ENCODE measurements at places on chromosomes 12 and 14. TPM values are rescaled to one million over a fixed set of nuclear protein-coding genes. Genes with fewer than 3 reads are reported as not detected.

The CPSF2 gene
- total RNA-seq: 38.7 TPM

The BCL2L14 gene
- total RNA-seq: not detected

The KRT3 gene
- not detected for total RNA-seq

The GPHN gene
- 25.0 TPM for total RNA-seq

The TECPR2 gene
- 22.5 TPM for total RNA-seq

The LALBA gene
- total RNA-seq: not detected

The C1QL4 gene
- total RNA-seq: not detected

The DAO gene
- not detected for total RNA-seq

DNA sequence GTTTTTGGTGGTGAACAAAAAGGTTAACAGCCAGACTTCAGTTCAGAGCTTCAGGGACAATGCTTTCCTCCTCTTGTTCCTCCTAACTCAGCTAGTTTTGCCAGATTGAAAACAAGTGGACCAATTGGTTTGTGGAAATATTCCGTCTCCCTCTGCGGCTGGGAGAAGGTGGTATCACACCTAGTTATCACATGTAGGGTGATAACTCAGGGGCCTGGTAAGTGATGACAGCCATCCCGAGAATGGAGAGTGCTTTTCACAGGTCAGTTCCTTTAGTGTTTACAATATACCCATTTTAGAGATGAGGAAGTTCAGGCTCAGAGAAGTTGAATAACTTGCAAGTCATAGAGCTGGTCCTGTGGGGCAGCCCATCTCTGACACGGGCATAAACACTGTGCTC is 60.7 kb upstream of the DICER1 start:
- no peak for DNase-seq

GRCh38 chr12:68962877-68963855 is 30.2 kb upstream of the CPM start:
- no peak for DNase-seq

- peak; percentile 82 for DNase-seq
Observed at GRCh38 chr14:34234258-34234657, 227.8 kb downstream of the SPTSSA start.

GRCh38 chr12:120215766-120216735 is 15.1 kb upstream of the RPLP0 start:
- no peak for DNase-seq

GRCh38 chr12:64450711-64451486 is 1.0 kb upstream of the TBK1 start:
- DNase-seq: no peak

- DNase-seq: no peak
Observed at GRCh38 chr12:114864837-114865551, 181.0 kb upstream of the TBX3 start.

DNA sequence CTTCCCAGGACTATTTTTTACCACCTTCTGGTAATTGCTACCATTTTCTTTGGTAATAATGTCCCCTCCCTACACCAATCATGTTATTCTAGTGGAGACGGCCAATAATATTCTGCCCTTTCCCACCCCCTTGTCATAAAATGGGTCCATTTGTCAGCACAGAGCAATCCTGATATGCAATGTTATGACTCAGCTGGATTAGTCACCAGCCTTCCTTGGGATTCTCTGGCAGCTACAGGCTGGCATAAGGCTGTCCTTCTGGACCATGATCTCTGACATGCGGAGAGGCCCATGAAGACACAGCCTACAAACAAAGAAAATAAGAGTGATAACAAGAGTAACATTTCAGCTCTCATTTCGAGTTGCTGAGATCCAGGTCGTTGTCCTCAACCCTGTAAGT is 222.0 kb upstream of the CPNE8 start:
- no peak for DNase-seq

DNA sequence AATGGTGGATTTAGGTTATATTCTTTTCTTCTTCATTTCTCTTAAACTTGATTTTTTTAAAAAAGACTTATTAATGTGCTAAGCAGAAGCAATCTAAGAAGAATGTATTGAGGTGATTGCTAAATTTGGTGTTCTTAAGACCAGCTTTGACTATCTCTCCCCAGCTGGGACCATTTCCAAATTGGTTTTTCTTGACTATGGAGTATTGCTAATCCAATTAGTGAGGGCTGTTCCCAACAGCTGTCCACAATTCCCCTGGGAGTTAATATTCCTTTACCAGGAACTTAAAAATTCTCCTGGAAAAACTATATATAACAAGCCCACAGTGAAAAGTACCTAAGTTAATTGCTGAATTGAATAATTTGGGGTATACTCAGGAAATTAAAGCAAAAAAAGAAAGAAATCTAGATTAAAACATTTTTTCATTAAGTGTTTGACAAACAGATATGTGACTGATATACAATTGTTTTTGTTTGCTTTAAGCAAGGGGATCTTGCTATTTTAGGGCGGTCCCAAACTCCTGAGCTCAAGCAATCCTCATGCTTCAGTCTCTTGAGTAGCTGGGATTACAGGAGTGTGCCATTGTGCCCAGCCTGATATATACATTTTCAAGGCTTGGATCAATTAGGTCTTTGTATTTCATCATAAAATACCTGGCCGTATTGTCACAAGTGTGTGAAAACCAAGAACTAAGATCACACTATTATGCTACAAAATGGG is 105.0 kb downstream of the FAR2 start:
- DNase-seq: no peak

DNA sequence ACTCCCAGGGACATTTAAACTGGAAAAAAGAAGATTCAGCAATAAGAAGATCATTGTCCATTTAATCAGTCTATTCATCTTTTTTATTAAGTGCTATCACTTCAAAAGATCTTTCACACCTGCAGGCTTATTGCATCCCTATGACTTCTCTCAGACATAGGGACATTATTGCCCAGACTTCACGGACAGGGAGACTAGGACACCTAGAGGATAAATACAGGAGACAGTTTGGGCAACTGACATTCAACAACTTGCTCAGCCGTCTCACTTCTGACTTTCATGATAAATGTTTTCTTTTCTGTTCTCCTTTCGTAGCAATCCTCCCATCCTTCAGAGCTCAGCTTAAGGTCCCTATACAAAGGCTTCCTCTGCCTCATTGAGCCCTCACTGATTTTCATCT is 84.3 kb downstream of the TMEM30B start:
- no peak for DNase-seq

- no peak for DNase-seq
Observed at GRCh38 chr12:16358878-16359277, 11.4 kb downstream of the MGST1 start.

DNA sequence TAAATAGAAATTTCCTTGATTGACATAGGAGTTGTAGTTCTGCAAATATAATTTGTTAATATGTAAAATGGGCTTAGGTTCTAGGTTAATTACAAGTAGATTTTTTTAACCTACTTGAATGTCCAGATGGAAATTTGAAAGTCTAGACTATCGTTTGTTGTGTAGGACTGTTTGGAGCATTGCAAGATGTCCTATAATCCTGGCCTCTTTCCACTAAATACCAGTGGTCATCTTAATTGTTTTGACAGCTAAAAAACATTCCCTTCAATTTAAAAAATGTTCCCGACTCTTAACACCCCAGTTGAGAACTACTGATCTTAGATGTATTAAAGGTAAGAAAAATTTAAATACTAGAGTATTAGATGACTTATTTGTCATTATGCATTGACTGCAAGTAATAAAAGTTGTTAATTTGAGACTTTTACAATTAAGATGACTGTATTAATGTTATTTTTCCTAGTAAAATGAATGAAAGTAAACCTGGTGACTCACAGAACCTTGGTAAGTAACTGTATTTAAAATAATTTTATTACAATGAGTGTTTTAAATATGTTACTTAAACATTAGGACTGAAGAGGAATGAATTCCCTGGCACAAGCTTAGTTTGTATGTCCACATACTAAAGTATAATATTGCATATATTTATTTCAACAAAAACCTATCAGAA is 21.8 kb downstream of the G2E3 start:
- DNase-seq: no peak

DNA sequence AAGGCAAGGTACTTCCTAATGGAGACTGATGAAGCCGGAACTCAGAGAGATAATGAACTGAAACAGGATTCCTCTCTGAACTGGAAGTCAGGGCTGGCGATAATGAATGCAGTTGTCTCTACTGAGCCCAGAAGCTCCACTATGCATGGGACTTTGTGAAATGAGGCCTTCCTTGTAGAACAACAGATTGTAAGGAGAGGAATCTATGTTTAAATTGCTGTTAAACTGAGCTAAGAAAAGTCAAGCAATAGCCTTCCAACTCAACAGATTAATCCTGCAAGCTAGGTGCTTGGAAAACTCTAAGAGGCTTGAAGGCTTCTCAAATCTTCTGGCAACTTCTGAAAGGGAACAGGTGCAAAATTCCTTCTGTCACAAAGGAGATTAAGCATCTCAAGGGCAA is 119.5 kb upstream of the ARHGAP5 start:
- no peak for DNase-seq

DNA sequence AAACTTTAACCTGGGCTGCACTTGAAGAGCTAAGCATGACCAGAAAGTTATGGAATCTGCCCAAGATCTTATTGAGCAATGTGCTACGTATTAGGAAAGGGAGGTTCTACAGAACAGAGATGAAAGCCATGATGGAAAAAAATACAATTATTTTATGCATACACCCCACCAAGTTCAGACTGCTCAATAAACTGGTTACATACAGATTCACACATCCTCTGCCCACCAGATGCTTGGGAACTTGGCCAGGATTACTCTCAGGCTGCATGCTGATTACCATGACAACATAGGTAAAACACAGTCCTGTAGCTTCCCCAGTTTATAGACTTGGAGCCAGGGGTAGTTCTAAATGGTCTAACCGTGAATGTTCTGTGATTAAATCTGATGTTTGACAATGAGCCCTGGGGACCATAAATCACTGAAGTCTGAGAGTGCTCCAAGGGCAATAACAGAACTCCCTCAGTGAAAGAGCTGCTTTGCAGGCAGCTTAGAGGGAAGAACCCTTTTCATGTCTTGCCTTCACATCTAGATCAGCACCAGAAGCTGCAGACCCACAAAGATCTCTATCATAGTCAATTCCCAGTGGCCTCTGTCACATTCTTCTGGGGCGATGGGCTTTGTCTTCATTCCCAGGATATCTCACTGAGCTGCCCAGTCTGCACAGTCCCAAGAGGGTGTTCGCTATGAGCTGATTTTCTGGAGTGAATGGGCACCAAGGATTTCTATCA is 232.2 kb downstream of the EMP1 start:
- no peak for DNase-seq

DNA sequence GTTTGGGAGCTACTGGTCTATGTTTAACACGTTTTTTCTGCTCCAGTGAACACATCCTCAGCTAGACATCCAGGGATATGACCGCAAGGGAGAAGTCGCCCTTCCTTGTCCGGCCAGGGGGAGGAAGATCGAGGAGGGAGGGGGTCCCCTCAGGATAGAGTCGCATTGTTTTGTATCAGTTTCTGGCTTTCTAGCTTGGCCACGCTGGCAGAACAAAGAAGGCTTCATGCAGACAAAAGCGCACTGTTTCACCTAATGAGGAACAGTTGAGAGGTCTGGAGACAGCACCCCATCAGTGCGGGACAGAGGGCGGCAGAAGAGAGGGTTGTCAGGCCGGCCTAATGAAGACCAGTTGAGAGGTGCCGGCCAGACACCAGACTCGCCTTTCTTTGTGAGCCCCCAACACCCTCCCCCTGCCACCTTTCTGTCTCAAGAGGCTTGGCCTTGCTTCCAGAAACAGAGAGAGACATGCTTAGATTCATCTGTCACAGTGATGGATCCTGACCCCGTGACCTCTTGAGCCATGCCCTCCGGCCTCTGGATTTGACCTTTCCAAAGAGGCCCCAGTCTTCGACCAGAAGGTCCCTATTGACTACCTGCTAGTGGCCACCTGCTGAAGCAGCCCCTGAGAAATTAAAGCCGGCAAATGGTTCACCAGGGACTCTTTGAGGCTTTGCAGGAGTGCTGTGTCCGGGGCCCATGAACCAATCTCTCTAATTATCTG is 254.7 kb upstream of the TBX3 start:
- no peak for DNase-seq

DNA sequence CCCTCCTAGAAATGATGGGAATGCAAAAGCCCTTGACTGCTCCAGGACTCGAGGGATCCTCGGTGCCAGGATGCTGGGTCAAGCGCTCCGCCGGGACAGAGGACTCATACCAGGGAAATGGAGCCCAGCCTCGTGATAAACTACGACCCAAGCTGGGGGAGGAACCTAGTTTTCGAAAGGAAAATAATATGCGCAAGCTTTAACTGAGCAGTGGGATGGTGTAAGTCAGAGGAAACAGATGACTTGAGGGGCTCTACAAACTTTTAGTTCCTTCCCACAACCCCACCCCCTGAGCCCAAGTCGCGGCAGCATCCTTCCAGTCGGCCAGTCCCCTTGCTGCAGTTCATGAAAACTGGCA is 654 bp upstream of the SUPT16H start:
- no peak for DNase-seq

- DNase-seq: peak; percentile 95
Observed at GRCh38 chr12:63843721-63844390, 644 bp upstream of the SRGAP1 start.

DNA sequence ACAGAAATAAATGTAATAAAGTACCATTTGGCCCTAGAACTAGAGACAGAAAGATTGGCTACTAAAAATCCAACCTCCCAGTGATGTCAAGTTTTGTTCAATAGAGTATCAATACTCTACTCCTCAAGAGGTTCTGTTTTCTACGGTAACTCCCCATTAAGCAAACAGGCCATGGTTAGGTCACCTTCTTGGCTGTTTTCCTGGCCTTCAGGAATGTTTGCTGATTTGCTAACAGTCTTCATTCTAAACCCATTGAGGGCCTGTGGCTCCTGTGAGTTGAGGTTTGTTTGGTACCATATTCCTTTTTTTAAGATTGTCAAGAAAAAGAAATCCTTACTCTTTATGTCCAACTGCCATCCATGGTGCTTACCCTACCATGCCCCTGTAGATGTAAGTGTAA is 1022.0 kb upstream of the TMEM132C start:
- no peak for DNase-seq

DNA sequence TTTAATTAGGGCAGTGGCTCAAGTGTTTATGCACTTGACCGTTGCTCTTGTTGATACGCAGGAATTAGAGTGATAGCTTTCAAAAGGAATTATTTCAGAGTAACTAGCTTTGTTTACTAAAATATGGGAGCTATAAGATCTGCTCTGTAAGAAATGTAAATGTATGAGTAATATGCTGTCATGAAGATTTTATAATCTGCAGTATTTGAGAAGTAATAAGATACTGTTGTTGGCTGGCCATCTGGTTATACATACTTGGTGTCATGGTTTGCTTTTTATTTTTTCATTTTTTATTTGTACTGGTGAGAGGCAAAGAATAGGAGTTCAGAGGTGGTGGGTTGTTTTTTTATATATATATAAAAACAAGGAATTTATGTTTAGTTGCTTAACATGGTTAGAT is 58.5 kb downstream of the PLXNC1 start:
- DNase-seq: no peak

Data from left ventricle myocardium superior (tissue), 1 donor.